ENCODE measurements at places on chromosomes 5 and 9. TPM values are rescaled to one million over a fixed set of nuclear protein-coding genes. Genes with fewer than 3 reads are reported as not detected.

DNA sequence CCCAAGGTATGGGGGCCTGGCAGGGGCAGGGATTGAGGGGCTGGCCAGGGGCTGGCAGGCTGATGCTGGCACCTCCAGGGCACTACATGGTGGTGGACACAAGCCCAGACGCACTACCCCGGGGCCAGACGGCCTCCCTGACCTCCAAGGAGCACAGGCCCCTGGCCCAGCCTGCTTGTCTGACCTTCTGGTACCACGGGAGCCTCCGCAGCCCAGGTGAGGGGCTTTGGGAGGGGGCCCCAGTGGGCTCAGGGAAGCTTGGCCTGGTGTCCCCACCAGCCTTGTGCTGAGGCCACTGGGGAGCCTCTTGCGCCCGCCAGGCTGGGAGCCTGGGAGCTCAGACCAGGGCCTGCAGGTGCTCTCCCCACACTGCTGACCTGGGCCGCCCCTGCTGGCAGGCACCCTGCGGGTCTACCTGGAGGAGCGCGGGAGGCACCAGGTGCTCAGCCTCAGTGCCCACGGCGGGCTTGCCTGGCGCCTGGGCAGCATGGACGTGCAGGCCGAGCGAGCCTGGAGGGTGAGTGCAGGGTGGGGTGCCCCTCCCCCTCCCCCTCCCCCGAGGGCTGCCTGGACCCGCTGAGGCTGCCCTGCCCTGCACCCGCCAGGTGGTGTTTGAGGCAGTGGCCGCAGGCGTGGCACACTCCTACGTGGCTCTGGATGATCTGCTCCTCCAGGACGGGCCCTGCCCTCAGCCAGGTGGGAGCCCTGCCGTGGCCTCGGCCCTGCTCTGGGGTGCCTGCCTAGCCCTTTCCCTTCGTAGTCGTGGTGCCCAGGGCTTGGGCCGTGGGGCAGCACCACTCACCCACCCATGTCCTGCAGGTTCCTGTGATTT is 5.7 kb downstream of the MAMDC4 start:
- H3K36me3 ChIP-seq, result peaks cover 7% of the 10 kb centered on the region
- no peak overlapping the region for H3K4me3 ChIP-seq
- H3K27me3 ChIP-seq, result no peaks in the 10 kb centered on the region
- DNase-seq, result no peak
- H3K27ac ChIP-seq, result no peak overlapping the region

- no peak overlapping the region for H3K4me3 ChIP-seq
- no peaks in the 10 kb centered on the region for H3K36me3 ChIP-seq
- no peak overlapping the region for H3K27ac ChIP-seq
These were observed 34.9 kb upstream of the EPB41L4B start for GRCh38 chr9:109355564-109356297.

GRCh38 chr9:69919461-69920061 is 98.9 kb downstream of the CFAP95 start:
- H3K36me3 ChIP-seq, result no peaks in the 10 kb centered on the region
- DNase-seq, result peak; percentile 71
- H3K4me3 ChIP-seq, result no peak overlapping the region
- H3K27ac ChIP-seq, result no peak overlapping the region
- H3K4me1 ChIP-seq, result no peaks in the 10 kb centered on the region
- H3K27me3 ChIP-seq, result no peaks in the 10 kb centered on the region

- H3K27me3 ChIP-seq, result no peaks in the 10 kb centered on the region
- no peak for DNase-seq
These were observed 4.3 kb downstream of the SMIM33 start for GRCh38 chr5:139474890-139475791.

GRCh38 chr9:126927419-126927818 is 12.8 kb downstream of the RALGPS1 start:
- H3K4me3 ChIP-seq, result no peak overlapping the region
- no peaks in the 10 kb centered on the region for H3K4me1 ChIP-seq
- no peak for DNase-seq
- H3K27me3 ChIP-seq, result no peaks in the 10 kb centered on the region
- H3K27ac ChIP-seq, result no peak overlapping the region

DNA sequence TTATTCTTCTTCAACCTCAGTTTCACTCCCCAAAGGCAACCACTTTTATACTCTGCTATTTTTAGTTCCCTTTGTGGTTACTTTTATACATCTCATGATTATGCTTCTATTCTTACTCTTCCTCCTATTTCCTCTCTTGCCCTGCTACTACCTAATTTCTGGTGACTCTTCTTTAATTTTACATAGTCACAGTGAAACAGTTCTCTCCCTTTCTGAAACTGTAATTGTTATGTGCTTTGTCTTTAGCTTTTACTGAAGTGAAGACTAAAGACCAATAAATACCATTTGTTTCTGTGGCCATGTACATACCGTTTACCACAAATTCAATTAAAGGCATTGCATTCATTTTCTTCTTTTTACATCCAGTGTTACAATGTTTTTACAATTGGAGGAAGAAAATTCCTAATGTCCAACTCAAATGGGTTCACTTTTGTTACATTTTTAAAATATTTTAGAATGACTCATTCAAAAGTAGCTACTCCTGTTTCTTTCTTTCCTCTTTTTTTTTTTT is 410.6 kb downstream of the PSAT1 start:
- no peaks in the 10 kb centered on the region for H3K4me1 ChIP-seq
- no peaks in the 10 kb centered on the region for H3K27me3 ChIP-seq
- no peak overlapping the region for H3K4me3 ChIP-seq
- H3K36me3 ChIP-seq, result no peaks in the 10 kb centered on the region
- no peak for DNase-seq
- H3K27ac ChIP-seq, result no peak overlapping the region

DNA sequence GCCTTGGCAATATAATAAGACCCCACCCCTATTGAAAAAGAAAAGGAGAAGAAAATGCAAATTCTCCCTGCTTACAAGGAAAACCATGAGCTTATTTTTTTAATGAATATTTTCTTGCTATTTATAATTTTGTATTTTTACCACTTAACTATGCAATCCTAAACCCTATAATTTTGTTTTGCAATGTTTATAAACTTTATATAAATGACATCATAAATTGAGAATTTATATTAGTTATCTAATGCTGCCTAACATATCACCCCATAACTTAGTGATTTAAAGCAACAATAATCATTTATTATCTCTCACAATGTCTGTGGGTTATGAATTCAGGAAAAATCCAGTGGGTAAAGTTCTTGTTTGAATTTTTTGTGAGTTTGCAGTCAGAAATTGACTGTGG is 369.1 kb downstream of the TAF11L14 start:
- H3K4me3 ChIP-seq, result no peak overlapping the region
- DNase-seq, result no peak
- no peaks in the 10 kb centered on the region for H3K27me3 ChIP-seq
- H3K36me3 ChIP-seq, result no peaks in the 10 kb centered on the region

GRCh38 chr5:129904102-129904666 is at the start of gene CHSY3:
TSS of gene CHSY3 (plus strand) at chr5:129904465.
- H3K27ac ChIP-seq, result no peak within 1 kb of the TSS
- peaks cover 43% of the 10 kb centered on the region for H3K27me3 ChIP-seq
- no peaks in the 10 kb centered on the region for H3K4me1 ChIP-seq
- H3K4me3 ChIP-seq, result peak within 1 kb of the TSS; percentile 53
- DNase-seq, result peak; percentile 90

- DNase-seq, result no peak
- H3K27me3 ChIP-seq, result no peaks in the 10 kb centered on the region
- H3K4me3 ChIP-seq, result no peak overlapping the region
- peaks cover 8% of the 10 kb centered on the region for H3K36me3 ChIP-seq
These were observed 17.1 kb upstream of the SLC6A3 start for GRCh38 chr5:1462358-1462757.

DNA sequence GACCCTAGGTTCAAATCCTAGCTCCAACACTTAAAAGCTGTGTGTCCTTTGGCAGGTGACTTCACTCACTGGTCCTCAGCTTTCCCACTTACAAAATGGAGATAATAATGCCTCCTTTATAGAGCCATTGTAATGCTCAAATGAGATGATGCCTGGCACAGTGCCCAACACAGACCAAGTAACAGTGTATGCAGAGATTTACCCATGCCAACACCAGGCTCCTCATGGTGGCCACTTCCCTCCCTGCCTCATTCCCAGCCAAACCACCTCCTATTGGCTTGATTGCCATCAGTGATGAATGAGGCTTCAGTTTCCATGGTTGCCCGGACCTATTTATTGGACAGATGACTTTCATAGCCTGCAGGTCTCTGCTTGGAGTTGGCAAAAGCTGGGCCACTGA is 469.4 kb downstream of the CDK5RAP2 start:
- DNase-seq, result no peak
- H3K27me3 ChIP-seq, result no peaks in the 10 kb centered on the region
- no peaks in the 10 kb centered on the region for H3K4me1 ChIP-seq
- no peak overlapping the region for H3K27ac ChIP-seq
- no peaks in the 10 kb centered on the region for H3K36me3 ChIP-seq

DNA sequence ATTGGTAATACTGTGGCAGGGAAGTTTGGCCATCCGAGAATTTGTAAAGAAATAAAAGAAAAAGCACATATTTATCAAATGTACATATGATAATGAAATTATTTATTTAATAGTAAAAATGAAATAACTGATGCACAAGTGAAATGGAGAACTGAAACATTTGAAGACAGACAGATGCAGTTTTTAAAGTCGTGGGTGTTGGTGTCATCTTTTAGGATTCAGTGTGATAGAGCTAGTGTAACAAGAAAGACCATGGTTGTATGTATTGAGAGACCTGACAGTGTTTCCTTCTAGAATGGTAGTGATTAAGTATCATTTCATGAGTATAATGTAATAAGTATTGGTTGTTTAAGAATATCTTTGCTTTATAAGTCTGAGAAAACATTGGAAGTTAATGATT is 2.4 kb downstream of the SEC61B start:
- H3K4me3 ChIP-seq, result no peak overlapping the region
- peaks cover 28% of the 10 kb centered on the region for H3K4me1 ChIP-seq
- no peaks in the 10 kb centered on the region for H3K27me3 ChIP-seq
- DNase-seq, result no peak
- H3K27ac ChIP-seq, result no peak overlapping the region

DNA sequence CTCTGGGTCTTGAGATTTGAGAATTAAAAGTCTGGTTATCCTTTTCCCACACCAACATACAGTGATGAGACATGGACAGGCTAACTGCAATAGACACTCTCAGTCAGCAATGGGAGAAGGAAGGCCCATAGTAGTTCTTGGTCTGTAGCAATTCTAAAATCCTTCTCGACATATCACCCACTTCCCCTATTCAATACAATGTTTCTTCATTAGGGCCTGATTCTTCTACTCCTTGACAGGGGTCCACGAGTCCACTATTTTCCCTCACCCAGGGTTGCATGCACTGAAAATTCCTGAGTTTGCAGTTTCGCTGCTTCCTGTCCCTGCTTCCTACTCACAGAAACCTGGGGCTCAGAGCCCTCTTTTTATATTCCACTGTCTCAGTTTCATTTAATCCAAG is 402.8 kb downstream of the MAT2B start:
- H3K27ac ChIP-seq, result no peak overlapping the region
- no peaks in the 10 kb centered on the region for H3K4me1 ChIP-seq
- DNase-seq, result no peak
- no peaks in the 10 kb centered on the region for H3K36me3 ChIP-seq

GRCh38 chr5:149996205-149996890 is 4.1 kb downstream of the TIGD6 start:
- no peaks in the 10 kb centered on the region for H3K27me3 ChIP-seq
- H3K27ac ChIP-seq, result no peak overlapping the region
- no peaks in the 10 kb centered on the region for H3K4me1 ChIP-seq
- no peaks in the 10 kb centered on the region for H3K36me3 ChIP-seq
- DNase-seq, result no peak

GRCh38 chr5:167912941-167913665 is 378.3 kb upstream of the WWC1 start:
- peak; percentile 42 for DNase-seq
- no peak overlapping the region for H3K27ac ChIP-seq
- no peaks in the 10 kb centered on the region for H3K36me3 ChIP-seq
- H3K4me1 ChIP-seq, result peaks cover 9% of the 10 kb centered on the region
- H3K4me3 ChIP-seq, result no peak overlapping the region
- no peaks in the 10 kb centered on the region for H3K27me3 ChIP-seq

GRCh38 chr5:137714946-137715345 is 20.9 kb downstream of the KLHL3 start:
- H3K4me1 ChIP-seq, result no peaks in the 10 kb centered on the region
- H3K4me3 ChIP-seq, result no peak overlapping the region
- no peaks in the 10 kb centered on the region for H3K36me3 ChIP-seq
- DNase-seq, result no peak

DNA sequence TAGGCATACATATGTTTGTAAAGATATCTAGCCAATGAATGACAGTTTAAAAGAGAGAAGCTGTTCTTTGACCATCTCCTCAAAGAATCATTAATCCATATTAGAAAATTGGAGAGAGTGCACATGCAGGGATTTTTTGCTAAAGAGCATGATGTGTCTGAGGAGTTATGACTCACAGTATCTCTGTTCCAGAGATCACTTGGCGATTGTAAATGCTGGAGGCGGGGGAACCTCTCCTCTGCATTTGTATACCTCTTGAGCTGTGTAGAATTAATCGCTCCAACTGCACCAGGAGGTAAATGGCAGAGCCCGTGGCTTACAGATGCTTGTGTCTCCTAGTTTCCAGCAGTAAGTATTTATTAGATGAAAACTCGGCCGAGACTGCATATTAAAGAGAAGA is 3.6 kb upstream of the SPATA31D1 start:
- no peak for DNase-seq
- peaks cover 16% of the 10 kb centered on the region for H3K4me1 ChIP-seq
- H3K27ac ChIP-seq, result no peak overlapping the region
- H3K27me3 ChIP-seq, result no peaks in the 10 kb centered on the region
- H3K4me3 ChIP-seq, result no peak overlapping the region

- no peak for DNase-seq
- H3K27ac ChIP-seq, result no peak overlapping the region
- H3K36me3 ChIP-seq, result no peaks in the 10 kb centered on the region
- H3K4me3 ChIP-seq, result no peak overlapping the region
These were observed 116.1 kb downstream of the PDZD2 start for GRCh38 chr5:31754741-31755675.

- H3K27me3 ChIP-seq, result no peaks in the 10 kb centered on the region
- no peaks in the 10 kb centered on the region for H3K4me1 ChIP-seq
- DNase-seq, result no peak
- no peaks in the 10 kb centered on the region for H3K36me3 ChIP-seq
- H3K4me3 ChIP-seq, result no peak overlapping the region
- H3K27ac ChIP-seq, result no peak overlapping the region
These were observed 92.1 kb downstream of the TLE4 start for GRCh38 chr9:79663878-79664277.

DNA sequence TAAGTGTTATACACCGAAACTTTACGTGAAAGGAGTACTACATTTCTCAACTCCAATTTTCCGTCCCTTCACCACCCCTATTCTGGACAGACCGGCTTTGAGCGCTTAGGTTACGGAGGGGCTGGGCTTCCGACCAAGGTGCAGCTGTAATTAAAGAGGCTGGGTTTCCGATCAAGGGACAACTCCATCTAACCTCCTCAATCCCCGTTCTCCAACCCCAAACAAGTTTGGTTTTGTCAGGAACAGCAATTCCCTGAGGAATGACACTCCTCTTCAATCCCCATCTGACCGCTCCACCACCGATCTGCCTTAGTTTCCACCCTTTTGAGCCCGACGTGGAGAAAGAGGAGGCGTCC is 577 bp downstream of the TUT7 start:
- H3K4me1 ChIP-seq, result peaks cover 10% of the 10 kb centered on the region
- DNase-seq, result peak; percentile 31
- H3K36me3 ChIP-seq, result peaks cover 4% of the 10 kb centered on the region
- H3K27me3 ChIP-seq, result no peaks in the 10 kb centered on the region

The ROPN1L gene
- 1.3 TPM for total RNA-seq

The SEC61B gene
- total RNA-seq, result 57.8 TPM

The THBS4 gene
- total RNA-seq, result 25.6 TPM

The TNFSF8 gene
- total RNA-seq, result not detected

The CRHBP gene
- 13.0 TPM for total RNA-seq

The LRRC70 gene
- total RNA-seq, result 0.54 TPM

The SOX30 gene
- total RNA-seq, result 0.07 TPM

The TXNDC8 gene
- total RNA-seq, result not detected

The DIPK1B gene
- total RNA-seq, result 188 TPM

The NIPAL4 gene
- total RNA-seq, result 0.18 TPM

The GMCL2 gene
- not detected for total RNA-seq
